Renal cortex interstitium (tissue), 15 donors: ENCODE measurements at places on chromosomes 2 and 18. TPM values are rescaled to one million over a fixed set of nuclear protein-coding genes. Genes with fewer than 3 reads are reported as not detected.

Gene HOXD10
- polyA plus RNA-seq, result 178 TPM

Gene AQP12A
- 0.55 TPM for polyA plus RNA-seq

Gene EPAS1
- polyA plus RNA-seq, result 47.3 TPM

Gene BBS5
- 12.4 TPM for polyA plus RNA-seq

Gene SPR
- 10.1 TPM for polyA plus RNA-seq

Gene EPC2
- polyA plus RNA-seq, result 56.9 TPM

Gene LIPG
- 43.0 TPM for polyA plus RNA-seq

Gene IL37
- 0.24 TPM for polyA plus RNA-seq

Gene CYP1B1
- polyA plus RNA-seq, result 120 TPM

Gene SELENOI
- polyA plus RNA-seq, result 24.5 TPM

Gene ZNF521
- polyA plus RNA-seq, result 35.1 TPM

Gene C2orf66
- polyA plus RNA-seq, result 0.71 TPM

Gene HOXD9
- polyA plus RNA-seq, result 80.9 TPM

Gene ERMN
- polyA plus RNA-seq, result 0.54 TPM

Gene G6PC2
- polyA plus RNA-seq, result 0.05 TPM

Gene ZNF804A
- polyA plus RNA-seq, result 1.3 TPM

Gene SCYGR1
- not detected for polyA plus RNA-seq
